Immature natural killer cell (primary cell): ENCODE measurements at places on chromosomes 4 and X.

DNA sequence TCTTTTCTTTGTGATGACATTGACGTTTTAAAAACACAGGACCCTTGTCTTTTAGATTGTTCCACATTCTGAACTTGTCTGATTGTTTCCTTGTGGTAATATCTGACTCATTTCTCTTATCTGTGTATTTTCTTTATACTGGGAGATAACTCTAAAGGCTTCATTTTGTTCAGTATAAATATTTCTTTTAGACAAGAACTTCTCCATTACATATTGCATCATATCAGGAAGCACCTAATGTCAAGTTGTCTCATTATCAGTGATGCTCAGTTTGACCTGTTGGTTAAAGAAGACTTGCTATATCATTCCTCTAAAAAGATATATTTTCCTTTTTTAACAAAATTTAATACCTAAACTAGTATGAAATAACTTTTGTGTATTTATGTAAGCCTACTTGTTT, 152.3 kb upstream of the BMP3 start:
- no peak for DNase-seq
- no peaks in the 10 kb centered on the region for H3K4me1 ChIP-seq
- no peak overlapping the region for H3K27ac ChIP-seq
- H3K4me3 ChIP-seq, result no peak overlapping the region

- H3K4me3 ChIP-seq, result no peak overlapping the region
- H3K36me3 ChIP-seq, result no peaks in the 10 kb centered on the region
- no peak overlapping the region for H3K27ac ChIP-seq
- H3K27me3 ChIP-seq, result peaks cover 6% of the 10 kb centered on the region
- H3K4me1 ChIP-seq, result no peaks in the 10 kb centered on the region
- DNase-seq, result no peak
Measured at GRCh38 chr4:8846826-8847225, 24.8 kb downstream of the HMX1 start.

DNA sequence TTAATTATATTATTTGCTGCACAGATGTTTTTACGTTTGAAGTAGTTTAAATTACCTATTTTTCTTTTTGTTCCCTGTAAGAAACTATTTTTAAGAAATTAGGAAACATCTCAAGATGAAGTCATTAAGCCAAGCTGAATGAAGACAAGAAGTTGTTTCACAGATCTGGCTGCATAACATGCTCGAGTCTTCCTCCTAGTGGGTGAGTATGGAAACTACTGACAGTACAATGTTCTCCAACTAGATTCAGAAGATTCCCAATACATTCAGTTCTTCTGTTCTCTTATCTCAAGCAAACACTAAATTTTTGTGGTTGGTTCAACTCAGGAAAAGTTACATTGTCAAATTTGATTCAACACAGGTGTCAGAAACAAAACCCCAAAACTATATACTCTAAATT, 256.8 kb upstream of the VCX start:
- H3K4me3 ChIP-seq, result no peak overlapping the region
- no peaks in the 10 kb centered on the region for H3K36me3 ChIP-seq
- no peaks in the 10 kb centered on the region for H3K27me3 ChIP-seq

DNA sequence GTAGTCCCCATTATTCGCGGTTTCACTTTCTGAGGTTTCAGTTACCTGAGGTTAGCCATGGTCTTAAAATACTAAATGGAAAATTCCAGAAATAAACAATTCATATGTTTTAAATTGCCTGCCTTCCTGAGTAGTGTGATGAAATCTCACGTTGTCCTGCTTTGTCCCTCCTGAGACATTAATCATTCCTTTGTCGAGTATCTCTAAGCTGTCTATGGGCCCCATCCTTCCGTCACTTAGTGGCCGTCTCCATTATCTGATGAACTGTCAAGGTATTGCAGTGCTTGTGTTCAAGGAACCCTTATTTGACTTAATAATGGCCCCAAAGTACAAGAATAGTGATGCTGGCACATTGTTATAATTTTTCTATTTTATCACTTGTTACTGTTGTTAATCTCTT, 94.8 kb downstream of the ADGRL3 start:
- H3K4me3 ChIP-seq, result no peak overlapping the region
- no peaks in the 10 kb centered on the region for H3K4me1 ChIP-seq
- H3K27ac ChIP-seq, result no peak overlapping the region
- peaks cover 2% of the 10 kb centered on the region for H3K27me3 ChIP-seq
- DNase-seq, result no peak

- no peak overlapping the region for H3K4me3 ChIP-seq
- H3K4me1 ChIP-seq, result no peaks in the 10 kb centered on the region
- no peaks in the 10 kb centered on the region for H3K27me3 ChIP-seq
- no peak for DNase-seq
Measured at GRCh38 chr4:52103319-52103718, 52.2 kb downstream of the SPATA18 start.
